ENCODE measurements at places on chromosomes 16 and 17. TPM values are rescaled to one million over a fixed set of nuclear protein-coding genes. Genes with fewer than 3 reads are reported as not detected.

DNA sequence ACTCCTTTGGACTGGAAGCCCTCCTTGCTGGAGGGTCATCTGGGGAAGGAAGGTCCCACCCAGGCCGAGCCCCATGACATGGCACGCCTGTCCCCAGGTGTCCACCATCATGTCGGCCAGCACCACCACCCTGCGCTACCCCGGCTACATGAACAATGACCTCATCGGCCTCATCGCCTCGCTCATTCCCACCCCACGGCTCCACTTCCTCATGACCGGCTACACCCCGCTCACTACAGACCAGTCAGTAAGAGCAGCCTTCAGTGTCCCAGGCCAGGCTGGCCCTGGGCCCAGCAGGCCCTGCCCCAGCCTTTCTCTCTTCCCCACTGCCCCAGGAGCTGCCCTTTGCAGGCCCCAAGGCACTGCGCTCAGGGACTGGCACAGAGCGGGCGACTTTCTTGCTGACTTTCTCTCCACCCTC is 6.5 kb downstream of the TUBG2 start:
- DNase-seq: no peak

The AATK gene
- polyA plus RNA-seq: 0.26 TPM

- DNase-seq: no peak
Observed at GRCh38 chr17:33896263-33896662, 358.8 kb upstream of the CCL2 start.

The CCDC78 gene
- 17.7 TPM for polyA plus RNA-seq

DNA sequence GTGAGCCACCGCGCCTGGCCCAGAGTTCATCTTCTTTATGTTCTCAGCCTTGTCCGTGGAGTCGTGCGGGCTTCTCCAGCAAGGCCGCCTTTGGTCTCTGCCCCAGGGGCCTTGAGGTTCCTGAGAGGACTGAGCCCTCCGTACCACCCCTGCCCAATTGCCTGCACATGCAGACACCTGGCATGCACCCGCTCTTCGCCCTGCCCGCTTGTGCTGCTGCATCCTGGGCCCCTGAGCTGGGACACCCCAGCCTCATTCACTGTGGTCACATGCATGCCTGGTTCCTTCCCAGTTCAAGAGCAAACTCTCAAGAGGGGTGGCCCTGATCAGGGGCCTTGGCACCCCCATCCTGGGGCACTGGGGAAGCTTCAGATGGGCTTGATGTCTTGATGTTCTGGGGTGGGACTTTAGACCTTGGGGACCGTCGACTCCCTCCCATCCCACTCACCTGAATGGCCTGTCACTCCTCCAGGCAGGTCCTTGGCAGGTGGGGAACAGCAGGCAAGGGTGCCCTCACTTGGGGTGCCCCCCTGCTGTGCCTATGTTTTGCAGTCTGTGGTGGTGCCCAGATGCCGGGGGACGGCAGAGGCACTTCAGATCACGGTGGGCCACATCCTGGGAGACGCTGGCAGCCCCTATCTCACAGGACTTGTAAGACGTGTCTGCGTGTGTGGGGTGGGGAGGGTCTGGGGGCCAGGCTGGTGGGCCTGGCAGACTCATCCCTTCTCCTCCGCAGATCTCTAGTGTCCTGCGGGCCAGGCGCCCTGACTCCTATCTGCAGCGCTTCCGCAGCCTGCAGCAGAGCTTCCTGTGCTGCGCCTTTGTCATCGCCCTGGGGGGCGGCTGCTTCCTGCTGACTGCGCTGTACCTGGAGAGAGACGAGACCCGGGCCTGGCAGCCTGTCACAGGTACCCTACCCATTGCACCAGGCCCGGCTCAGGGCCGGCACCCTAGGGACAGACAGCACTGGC is 12.7 kb upstream of the SPNS2 start:
- DNase-seq: no peak

DNA sequence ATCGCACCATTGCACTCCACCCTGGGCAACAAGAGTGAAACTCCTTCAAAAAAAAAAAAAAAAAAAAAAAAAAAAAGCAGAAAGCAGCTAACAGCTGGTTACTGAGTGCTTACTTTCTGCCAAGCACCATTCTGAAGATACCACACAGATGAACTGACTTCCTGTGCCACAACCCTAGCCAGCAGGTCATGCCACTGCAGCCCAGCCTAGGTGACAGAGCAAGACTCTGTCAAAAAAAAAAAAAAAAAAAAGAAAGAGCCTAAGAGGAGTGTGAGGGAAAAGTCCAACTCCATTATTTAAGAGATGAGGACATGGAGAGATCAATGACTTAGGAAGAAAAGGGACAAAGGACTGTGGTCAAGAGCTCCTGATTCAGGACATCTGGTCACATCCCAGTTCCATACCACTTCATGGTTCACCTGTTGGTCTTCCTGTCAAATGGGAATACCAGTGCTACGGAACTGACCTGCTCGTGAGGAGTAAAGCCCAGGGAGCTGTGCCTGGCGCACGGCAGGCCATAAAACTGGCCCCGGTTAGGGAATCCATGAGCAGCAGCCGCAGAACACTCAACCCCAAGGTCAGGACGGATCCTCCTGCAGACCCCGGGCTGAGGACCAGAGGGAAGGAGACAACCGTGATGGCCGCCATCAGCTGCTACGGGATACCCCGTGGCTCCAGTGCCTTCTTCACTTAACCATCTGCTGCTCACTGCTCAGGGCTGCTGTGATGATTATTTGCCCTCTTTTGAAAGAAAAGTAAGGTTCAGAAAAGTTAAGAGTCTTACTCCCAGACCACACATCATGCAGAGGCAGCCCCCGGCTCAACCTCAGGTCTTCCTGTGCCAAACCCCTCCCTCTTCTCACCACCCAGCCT is 950 bp downstream of the KLHDC4 start:
- no peak for DNase-seq

- no peak for DNase-seq
Observed at GRCh38 chr17:1168533-1169220, 11.1 kb downstream of the ABR start.
